ENCODE measurements at places on chromosomes 4 and X.

DNA sequence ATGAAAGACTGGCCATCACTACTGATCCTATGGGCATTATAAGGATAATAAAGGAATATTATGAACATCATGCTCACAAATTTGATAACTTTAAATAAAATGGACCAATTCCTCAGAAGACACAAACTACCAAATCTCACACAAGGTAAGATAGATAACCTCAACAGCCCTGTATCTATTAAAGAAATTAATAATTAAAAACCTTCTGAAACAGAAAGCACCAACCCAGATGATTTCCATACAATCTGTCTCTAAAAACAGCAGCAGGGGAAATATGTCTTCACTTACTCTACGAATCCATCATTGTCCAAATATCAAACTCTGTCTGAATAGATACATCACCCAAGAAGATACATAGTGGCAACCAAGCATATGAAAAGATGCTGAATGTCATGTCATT, 55.2 kb downstream of the LCORL start:
- DNase-seq, result no peak

DNA sequence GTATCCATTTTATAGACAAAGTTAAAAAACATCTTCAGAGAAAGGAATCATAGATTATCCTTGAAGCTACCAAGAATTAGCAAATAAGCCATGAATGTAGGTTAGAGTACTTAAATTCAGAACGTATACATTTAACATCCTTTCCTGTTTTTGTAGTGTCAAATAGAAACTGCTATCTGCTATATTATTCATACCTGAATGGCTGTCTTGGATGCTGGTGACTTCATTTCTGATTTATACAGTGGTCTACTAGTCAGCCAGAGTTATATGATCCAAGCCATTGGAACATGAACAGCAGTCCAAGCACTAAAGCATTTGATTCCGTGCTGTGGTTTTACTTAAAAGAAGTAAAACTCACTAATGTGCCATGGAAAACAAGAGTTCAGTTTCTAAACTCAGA, 58.3 kb upstream of the VSIG4 start:
- DNase-seq, result no peak

GRCh38 chrX:99939883-99940232, 470.2 kb downstream of the PCDH19 start:
- DNase-seq, result no peak

- DNase-seq, result no peak
Observed at GRCh38 chr4:133585323-133585722, 436.2 kb downstream of the PCDH10 start.

GRCh38 chrX:38939067-38939466, 137.8 kb downstream of the MID1IP1 start:
- DNase-seq, result no peak

DNA sequence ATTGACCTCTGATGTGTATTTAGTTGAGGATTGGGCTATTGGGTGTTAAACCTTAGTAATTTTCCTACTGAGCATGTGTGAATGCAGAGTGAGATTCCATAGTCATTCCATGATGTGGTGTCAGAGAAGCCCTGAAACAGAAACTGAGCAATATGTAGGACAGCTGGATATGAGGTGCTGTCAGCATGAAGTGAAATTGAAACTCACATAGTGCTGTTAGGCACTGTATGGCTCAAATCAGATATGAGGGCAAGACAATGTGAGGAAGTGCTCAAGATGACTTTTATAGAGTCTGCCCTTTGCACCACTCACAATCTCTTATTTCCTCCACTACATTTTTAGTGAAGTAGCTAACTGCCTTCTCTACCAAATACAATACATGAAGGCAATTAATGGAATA, 188.3 kb downstream of the SH3BGRL start:
- DNase-seq, result no peak

DNA sequence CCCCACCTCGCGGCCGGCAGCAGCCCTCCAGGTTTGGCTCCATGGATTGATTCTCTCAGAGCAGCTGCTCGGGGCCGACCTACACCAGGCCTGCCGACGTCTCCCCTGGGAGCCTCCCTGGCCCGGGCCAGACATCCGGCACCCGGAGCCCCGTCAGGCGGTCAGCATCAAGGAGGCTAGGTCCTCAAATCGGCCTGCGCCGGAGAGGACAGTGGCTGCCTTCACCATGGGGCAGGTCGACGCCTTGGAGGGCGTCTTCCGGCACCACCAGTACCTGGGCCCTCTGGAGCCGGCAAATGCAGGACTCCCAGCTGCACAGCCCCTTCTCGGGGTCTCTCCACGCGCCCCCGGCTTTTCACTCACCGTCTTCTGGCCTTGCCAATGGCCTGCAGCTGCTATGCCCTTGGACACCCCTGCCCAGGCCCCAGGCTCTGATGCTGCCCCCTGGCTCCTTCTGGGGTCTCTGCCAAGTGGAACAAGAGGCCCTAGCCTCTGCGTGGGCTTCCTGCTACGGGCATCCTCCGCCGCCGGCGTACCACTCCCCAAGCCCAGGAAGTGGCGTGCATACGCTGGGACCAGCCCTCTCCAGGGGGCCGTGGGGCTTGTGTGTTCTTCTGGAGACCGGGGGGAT, 341.8 kb downstream of the MAGEB5 start:
- no peak for DNase-seq

DNA sequence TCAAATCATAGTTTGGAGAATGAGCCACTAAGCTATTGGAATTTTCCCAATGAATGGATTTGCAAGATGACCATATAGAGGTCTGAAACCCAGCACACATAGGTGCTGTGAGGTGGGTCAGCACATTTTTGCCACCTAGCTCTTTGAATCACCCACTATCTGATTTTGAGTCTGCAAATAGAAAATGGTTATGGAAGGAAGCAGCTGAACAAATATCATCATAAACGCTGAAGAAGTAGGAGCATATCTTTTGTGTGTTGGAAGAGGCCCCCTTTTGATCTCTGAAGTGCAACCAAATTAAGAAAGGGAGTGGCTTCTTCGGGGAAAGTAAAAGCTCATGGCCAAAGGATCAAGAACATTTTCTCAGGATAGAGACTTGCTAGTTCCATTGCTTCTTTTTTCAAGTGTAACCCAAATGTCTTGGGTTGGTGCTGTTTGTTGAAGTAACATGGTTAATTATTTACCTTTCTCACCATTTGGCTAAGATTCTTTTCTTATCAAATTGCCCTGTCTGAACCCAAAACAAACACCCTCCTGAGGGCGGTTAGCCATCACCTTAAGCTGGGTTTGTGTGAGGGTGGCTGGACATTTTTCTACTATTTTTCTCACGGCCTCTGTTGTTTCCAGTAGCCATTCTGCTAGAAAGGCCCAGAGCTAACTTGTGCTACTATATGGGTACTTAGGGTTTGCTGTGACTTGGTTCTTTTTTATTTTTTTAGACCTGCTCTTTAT, 18.4 kb upstream of the SORBS2 start:
- DNase-seq, result no peak

GRCh38 chr4:73945674-73946449, 36.0 kb downstream of the PF4 start:
- DNase-seq, result no peak

- DNase-seq, result no peak
Observed at GRCh38 chrX:63720293-63720692, 64.7 kb downstream of the ARHGEF9 start.

DNA sequence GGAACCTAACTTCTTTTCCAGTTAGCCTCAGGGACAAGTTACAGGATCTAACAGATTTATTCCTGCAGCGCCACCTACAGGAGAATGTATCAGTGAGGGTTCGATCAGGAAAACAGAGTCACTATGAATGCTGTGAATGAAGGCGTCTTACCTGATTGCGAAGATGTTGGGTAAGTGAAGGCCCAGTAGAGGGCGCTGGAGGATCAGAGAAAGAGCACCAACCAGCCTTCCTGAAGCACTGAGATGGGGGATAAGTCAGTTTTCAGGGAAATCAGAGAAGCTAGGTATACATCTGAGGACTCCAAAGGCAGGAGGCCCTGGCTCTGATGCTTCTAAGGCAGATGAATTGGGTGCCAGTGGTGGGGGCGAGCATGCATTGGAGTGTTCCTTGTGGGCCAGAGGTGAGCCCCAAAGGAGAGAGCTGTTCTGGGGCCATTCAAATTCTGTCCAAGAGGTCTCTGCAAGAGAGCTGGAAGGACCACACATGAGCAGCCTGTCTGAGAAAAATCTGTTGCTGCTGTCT, 169.9 kb upstream of the AADAT start:
- no peak for DNase-seq

DNA sequence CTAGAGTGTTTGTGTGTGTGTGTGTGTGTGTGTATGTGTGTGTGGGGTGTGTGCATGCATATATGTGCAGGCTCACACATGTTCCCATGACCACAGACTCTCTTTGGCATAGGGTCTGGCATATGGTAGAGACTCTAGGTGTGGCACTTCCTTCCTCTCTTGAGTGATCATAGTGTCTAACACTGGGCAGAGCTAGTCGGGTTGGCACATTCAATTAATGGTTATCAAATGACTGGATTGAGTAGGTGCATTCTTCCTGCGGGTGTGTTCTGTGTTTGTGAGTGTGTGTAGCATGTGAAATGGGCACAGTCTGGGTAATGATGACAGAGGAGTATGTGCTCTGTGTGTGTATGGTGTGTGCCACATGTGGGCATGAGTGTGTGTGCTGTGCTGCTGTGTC, 106.5 kb downstream of the EFNB1 start:
- DNase-seq, result no peak

DNA sequence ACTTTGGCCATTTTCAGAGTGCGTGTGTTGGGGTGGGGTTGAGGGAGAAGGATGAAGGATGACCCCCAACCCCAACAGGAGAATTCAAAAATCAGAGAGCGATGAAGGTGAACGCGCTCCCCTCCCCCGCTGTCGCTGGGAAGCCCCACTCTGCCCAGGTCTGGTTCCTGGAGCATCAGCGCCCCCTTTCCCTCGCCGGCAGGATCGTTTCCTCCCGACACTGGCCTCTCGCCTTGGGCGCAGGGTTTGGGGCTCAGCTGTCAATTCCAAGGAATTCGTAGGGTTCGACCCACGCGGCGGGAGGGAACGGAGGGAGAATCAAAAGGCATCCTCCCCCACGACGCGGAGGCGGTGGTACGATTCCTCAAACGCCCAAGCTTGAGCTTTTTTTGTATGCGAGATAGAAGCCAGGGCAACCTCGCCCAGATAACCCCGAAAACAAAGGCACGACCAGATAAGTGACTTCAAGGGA, 1.0 kb upstream of the PDGFRA start:
- no peak for DNase-seq

GRCh38 chr4:109877400-109877799, 29.5 kb downstream of the LRIT3 start:
- DNase-seq, result no peak
